D721Med (cell line): ENCODE measurements at places on chromosomes 5 and 9.

DNA sequence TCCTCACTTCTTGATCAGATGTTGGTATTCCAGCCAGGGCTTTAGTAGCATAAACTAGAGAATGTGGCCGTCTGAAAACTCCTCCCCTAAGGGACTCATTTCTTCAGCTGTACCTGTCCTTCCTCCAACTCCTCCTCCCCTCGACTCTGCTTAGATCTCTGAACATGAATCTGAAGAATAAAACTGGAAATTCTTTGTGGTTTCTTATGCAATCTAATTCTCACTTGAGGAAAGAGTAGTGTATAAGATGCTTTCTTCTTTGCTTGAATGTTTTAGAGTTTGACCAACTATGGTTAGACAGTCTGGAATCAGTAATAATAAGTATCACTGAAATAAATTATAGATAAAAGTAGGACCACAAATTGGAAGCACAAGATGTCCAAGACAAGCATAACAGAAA is 128.5 kb downstream of the LRRC70 start:
- DNase-seq: no peak

GRCh38 chr5:13976867-13977830 is 32.7 kb upstream of the DNAH5 start:
- DNase-seq: no peak

DNA sequence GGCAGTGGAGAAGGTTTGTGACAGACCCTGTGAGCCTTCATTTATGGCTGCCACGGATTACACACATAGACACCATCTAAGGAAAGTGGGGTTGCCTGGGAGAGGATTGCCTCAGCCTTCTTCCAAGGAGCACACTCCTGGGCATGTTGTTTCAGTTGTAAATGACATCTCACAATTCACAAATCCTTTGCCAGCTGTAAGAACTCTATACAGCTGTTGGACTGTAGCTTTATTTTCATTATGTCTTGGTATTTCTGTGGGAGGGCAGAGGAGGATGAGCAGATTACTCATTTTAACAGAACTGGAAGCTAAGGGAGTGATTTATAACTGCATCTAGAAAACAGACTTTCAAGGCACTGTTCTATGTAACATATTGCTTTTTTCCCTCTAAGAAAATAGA is 25.6 kb downstream of the MELK start:
- no peak for DNase-seq

- no peak for DNase-seq
Observed at GRCh38 chr5:42767491-42768105, 11.0 kb downstream of the CCDC152 start.

GRCh38 chr5:66139318-66139712 is 4.8 kb upstream of the SREK1 start:
- no peak for DNase-seq

- DNase-seq: no peak
Observed at GRCh38 chr5:129852747-129853352, 51.4 kb upstream of the CHSY3 start.

- DNase-seq: no peak
Observed at GRCh38 chr9:77424993-77425392, 223.1 kb downstream of the GNA14 start.
